ENCODE measurements at places on chromosomes 16 and 17. TPM values are rescaled to one million over a fixed set of nuclear protein-coding genes. Genes with fewer than 3 reads are reported as not detected.

Gene TEX14
- total RNA-seq = 0.36 TPM

Gene MT1E
- not detected for total RNA-seq

Gene RRAD
- 67.8 TPM for total RNA-seq

Gene RNF222
- total RNA-seq = not detected

Gene SLC6A2
- 0.07 TPM for total RNA-seq

Gene EFCAB5
- 0.37 TPM for total RNA-seq

Gene PGP
- 27.9 TPM for total RNA-seq

Gene ZG16
- not detected for total RNA-seq

Gene ALDH3A1
- total RNA-seq = 1,194 TPM

Gene KRTAP3-2
- not detected for total RNA-seq

Gene SLC16A11
- not detected for total RNA-seq

Gene TPSB2
- not detected for total RNA-seq

Gene RFNG
- total RNA-seq = 23.8 TPM

Gene ACSM5
- total RNA-seq = not detected

Gene NPIPA2
- 1.8 TPM for total RNA-seq

Gene PNMT
- 0.53 TPM for total RNA-seq

Gene SULT1A4
- 28.4 TPM for total RNA-seq

Gene ABCC11
- 0.21 TPM for total RNA-seq

Gene NUDT7
- total RNA-seq = 5.5 TPM

Gene NEUROD2
- total RNA-seq = not detected

Gene GP1BA
- not detected for total RNA-seq

Gene NDUFAB1
- 157 TPM for total RNA-seq

Gene PIGQ
- 35.5 TPM for total RNA-seq

Gene C17orf50
- 0.33 TPM for total RNA-seq

Gene KCTD11
- total RNA-seq = 11.4 TPM

Gene CHST5
- total RNA-seq = 0.11 TPM
